ENCODE measurements at places on chromosomes 11 and 22.

DNA sequence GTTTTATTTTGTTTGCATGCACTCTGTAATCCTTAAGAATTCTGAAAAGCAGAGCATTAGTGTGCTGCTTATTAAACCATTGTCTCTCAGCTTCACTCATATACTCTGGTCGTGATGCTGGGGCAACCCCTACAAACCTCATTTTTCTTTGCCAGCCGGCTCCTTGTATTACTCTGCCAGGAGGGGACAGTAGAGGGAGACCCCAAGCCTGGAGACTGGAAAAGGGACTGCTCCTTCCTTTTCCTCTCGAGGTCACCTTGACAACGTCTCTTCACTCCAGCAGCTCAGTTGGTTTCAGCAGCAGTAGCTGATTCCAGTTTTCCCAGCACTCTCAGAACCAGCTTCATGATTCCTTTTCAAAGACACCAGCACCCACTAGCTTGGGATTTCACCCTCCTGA lies 2.8 kb upstream of the JHY start:
- DNase-seq, result no peak

DNA sequence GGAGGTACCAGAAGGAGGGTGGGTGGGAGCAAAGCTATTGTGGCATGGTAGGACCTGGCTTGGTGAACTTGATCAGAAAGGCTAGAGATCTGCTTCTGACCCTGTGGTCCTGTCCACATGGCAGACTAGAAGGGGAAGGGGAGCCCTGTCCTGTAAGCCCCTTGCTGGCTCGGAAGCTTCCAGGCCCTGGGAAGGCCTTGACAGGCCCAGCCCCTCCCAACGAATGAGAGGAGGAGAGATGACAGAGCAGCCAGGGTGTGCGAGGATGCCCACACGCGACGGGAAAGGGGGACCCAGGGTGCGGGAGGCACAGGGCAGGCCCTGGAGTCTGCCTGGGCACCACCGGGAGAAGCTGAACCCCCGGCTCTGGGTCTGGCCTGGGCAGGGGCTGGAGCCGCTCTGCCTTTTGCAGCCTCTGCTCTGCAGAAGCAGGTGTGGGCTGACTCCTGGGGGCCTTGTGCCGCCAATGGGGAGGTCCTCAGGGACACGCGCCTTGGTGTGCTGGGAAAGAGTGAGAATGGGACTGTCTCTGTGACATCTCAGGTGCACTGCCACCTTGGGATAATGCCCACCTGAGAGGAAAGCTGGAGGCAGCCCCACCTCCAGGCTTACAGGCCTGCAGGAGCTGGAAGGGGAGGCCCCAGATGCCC lies 1447.5 kb downstream of the BRD1 start:
- DNase-seq, result no peak

GRCh38 chr11:65934014-65934413 lies 11.3 kb upstream of the TSGA10IP start:
- DNase-seq, result no peak

- no peak for DNase-seq
Observed at GRCh38 chr11:44351006-44351660, 41.2 kb upstream of the ALX4 start.

GRCh38 chr11:25734591-25735211 lies 597.2 kb upstream of the ANO3 start:
- no peak for DNase-seq

- DNase-seq, result no peak
Observed at GRCh38 chr22:38122616-38123015, 12.1 kb upstream of the BAIAP2L2 start.

- no peak for DNase-seq
Observed at GRCh38 chr22:25750569-25751173, 8.7 kb downstream of the MYO18B start.

DNA sequence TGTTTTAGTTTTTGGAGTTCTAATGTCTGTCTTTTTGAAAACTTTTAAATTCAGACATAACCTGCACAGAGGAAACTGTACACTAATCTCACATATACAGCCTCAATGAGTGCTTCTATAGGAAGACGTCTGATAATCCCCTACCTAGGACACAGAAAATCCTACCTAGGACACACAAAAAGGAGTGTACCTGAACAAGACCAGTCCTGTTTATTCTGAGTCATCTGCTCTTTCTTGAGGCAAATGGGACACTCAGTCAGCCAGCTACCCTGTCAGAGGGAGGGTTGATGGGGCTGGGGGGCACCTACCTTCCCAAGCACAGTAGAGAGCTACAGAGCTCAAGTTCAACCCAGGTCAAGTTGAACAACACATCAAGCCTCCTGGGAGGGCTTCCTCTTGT lies 346.6 kb upstream of the NCAM1 start:
- no peak for DNase-seq

DNA sequence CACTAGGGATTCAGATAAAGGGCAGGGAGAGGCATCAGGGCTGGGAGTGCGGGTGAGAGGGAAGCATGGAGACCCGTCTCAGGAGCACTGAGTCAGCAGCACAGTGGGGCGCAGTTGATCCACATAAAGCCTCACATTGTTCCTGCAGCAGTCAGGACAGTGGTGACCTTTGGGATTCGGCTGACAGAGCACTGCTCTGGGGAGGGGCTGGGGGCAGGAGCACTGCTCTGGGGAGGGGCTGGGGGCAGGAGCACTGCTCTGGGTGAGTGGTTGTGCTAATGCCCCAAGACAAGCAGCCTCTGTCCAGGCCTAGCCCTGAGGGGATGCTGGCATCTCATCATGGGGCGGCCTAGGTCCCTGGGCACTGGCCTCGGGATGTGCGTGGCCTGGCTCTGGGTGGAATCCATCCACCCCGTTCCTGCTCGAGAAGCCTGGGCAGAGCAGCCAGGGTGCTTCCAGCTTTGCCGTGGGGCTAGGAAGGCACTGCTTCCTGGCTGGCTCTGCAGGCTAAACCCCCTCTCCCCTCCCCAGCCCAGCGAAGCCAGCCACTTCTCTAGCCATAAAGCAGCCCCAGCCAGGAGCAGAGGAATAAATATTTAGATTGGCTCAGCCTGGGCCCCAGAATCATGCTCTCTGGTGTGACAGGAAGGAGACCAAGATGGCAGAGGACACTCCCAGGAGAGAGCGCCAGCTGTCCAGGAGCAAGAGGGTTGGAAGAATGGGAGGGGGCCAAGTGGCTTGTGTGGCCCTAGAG lies 7.3 kb downstream of the OAF start:
- no peak for DNase-seq

DNA sequence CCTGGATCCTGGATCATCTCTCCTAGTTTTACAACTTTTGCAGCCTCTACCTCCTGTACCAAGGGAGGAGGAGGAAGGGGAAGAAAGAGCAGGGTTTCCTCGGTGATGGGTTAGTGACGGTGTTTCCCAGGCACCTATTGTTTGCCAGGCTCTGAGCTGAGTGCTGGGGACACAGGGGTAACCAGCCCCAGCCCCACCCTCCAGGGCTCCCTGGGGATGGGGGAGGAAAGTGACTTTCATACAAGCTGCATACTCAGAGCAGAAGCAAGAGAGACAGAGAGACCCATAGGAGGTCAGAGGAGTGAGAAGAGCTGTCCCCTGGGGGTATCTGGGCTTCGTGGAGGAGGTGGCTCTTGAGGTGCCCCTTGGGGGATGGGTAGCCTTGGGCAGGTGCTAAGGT lies 89.4 kb upstream of the THY1 start:
- DNase-seq, result no peak

- no peak for DNase-seq
Observed at GRCh38 chr22:31800065-31800464, 46.2 kb downstream of the DEPDC5 start.

- no peak for DNase-seq
Observed at GRCh38 chr11:73439002-73439843, 63.0 kb downstream of the RELT start.

DNA sequence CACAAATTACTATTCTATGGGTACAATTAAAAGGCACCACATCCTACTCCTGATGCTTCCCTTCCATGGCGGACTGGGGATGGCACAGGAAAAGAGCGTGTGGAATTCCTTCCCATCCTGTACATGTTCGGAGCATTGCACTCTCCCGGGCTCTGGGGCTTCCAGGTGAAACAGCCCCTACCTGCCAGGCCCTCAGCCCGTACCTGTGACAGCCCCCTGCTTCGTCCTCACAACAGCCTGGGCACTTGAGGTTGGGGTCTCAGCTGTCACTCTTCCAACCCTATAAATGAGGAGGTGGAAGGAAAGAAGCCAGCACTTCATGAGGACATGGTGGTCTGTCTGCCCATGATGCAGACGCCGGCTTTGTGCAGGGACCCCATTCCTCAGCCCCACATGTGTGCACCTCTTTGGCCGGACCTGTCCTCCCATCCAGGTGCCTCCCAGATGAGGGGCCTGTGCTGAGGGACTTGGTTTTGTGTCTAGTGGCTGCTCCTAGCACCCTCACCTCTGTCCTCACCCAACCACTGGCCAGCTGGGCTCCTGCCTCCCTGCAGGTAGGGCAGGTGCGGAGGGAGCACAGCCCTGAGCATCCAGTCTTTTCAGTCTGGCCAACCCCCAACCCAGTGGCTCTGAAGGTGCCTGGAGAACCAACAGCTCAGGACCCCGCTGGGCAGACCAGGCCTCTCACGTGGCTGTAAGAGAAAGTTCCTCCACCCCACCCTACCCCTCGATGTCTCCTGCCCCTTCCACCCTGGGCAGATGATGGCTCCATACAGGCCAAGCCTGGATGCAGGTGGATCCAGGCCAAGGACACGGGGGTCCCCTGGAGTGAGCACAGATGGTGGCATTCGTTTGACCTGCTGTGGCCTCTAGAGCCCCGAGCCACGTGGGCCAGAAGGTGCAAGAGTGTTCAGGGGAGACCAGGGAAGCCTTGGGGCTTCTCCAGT lies 23.4 kb upstream of the WNT7B start:
- DNase-seq, result no peak

DNA sequence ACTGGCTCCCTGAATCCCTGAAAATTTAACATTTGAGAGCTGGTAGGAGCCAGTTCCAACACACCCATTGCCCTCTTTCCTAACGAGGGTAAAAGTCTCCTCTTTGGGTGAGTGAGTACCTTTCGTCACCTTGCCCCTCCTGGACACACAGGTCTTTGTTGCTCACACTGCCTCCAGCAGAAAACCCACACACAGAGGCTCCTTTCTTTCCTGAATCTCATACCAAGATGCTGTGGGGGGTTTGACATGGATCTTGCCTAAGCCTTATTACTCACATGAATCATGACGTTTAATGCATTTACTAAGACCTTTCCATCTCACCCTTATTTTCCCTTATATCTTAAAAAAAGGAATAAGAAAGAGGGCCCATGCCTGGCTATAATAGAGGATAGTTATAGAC lies 53.0 kb downstream of the PARVA start:
- no peak for DNase-seq

DNA sequence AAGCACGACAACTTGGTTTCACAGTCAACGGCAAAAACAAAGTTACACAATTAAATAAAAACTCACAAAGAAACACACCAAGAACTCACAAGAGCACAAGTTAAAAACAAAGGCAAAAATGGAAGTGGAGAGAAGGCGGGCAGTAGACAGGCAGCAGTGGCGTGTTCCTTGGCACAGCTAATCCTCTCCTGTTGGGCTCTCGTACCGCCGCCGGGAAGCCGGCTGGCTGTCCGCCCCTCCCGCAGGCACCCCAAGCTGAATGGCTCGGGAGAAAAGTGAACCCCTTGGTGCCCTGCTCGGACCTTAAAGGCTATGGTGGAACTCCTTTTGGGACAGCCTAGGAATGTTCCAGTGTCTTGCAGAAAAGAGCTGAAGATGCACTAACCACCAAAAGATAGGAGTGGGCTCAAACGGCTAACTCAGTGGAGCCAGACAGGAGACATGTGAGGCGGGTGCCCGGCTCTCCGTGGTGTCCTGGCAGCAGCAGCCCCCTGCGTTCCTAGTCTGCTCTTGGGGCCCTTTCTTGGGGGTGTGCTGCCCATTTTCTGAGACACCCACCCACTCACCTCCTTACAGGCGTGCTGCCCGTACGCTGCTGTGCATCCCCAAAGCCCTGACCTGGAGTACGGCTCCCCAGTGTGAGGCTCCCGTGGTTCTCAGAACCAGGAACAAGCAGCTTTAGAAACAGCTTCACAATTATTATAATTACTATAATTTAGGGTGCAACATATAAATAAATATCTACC lies 86.1 kb upstream of the BID start:
- DNase-seq, result no peak

GRCh38 chr22:36769541-36770512 lies 6.1 kb downstream of the IFT27 start:
- no peak for DNase-seq

DNA sequence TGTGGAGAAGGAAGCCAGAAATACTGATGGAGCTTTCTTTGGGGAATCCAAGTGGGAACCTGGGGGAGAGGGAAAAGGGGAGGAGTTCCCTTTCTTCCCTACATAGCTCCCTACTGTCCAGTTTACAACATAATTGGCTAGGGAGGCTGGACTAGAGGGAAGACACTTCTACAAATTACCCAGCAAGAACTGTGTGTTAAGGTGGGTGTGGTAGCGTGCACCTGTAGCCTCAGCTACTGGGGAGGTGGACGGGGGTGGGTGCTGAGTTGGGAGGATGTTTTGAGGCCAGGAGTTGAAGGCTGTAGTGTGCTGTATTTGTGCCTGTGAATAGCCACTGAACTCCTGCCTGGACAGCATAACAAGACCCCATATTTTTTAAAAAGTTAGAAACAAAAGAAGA lies 74.0 kb downstream of the NAV2 start:
- DNase-seq, result no peak

DNA sequence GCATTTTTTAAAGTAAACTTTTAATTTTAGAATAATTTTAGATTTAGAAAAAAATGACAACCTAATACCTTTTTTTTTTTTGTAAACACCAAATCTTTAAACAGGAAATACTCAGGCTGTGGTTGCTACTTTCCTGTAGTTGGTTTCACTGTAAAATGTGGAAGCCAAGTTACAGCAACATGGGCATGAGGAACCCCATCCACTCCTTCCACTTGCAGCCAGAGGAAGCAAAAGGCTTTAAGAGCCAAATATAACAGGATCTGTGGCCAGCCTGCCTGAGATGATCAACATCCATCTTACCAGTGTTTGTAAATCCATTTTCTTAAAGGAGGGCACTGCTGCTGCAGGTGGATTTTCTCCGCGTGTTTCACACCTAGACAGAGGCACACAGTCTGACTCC lies 66.2 kb downstream of the TNRC6B start:
- no peak for DNase-seq

DNA sequence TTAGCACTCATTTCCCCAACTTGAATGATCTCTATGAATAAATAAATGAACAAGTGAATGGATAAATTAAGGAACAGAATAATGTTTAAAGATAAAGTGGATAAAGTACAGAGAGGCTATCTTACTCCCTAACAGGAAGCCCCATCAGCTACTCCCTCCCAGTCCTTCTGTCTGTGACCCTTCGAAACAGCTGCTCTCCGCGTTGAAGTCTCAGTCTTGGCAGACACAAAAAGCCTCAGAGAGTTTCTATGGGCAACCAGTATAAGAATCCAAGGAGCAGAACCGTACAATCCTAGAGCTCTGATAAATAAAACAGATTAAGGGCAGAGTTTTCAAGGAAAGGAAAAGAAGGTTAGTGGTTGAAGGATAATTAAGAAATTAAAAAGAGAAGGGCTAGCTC lies 35.0 kb downstream of the GUCY1A2 start:
- no peak for DNase-seq

- DNase-seq, result no peak
Observed at GRCh38 chr22:20589614-20590476, 82.4 kb downstream of the MED15 start.

GRCh38 chr11:123406441-123407129 lies 23.5 kb upstream of the GRAMD1B start:
- no peak for DNase-seq
